ENCODE measurements at places on chromosomes 2 and 18.

- no peak for DNase-seq
These were observed 233.5 kb upstream of the ATP5MC3 start for GRCh38 chr2:175414882-175415487.

GRCh38 chr2:67214585-67215185, 182.4 kb upstream of the ETAA1 start:
- DNase-seq = no peak

DNA sequence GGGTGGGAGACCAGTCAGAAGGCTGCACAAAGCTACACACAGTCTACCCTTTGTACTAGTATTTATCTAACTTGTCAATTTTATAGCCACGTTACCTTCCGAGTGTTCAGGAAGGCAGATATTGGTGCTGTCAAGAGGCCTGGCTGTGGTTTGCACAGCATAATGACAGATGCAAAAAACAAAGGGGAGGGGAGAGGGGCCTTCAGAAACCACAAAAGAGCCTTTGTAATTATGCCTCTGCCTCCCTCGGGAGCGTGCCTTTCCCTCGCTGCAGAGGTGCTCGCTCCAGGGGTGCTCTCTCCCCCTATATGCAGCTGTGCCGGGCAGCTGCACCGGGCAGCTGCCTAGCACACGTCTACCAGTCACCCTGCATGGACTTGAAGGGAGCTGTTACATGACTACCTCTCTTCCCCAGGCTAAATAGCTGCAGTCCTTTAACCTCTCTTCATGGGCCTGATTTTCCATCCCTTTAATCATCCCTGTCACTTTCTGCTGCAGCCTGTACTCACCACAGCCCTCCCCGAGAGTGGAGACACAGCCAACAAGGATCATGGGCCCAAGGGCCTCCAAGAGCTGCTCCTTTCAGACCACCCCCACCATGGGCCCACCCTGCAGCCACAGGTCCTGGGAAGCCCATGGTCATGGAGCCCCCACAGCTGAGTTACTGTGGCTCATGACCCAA, 168.4 kb upstream of the PKDCC start:
- DNase-seq = no peak

- DNase-seq = no peak
These were observed 79.4 kb upstream of the ARHGAP28 start for GRCh38 chr18:6650127-6650507.

- DNase-seq = no peak
These were observed 72.9 kb downstream of the ZBTB7C start for GRCh38 chr18:48336332-48336731.

- DNase-seq = no peak
These were observed 17.9 kb upstream of the CAVIN2 start for GRCh38 chr2:191864628-191865374.

GRCh38 chr2:187500585-187501359, 52.7 kb upstream of the CALCRL start:
- no peak for DNase-seq

DNA sequence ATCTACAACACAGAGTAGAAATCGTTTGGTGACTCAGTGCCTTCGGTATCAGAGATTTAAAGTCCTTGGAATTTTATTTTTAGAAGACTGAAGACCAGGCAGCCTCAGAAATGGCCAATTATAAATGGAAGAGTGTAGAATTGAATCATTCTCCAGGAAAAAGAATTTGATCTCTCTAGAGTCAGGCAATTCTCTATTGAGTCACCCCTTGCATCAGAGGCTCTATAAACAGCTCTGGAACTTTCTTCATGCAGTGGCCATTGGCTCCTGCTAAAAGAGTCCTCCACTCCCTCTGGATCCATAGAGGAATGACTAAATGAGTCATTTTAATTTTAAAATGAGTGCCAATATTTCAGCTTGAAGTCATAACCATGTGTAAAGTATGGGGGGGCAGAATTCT, 816.2 kb downstream of the TDRD15 start:
- no peak for DNase-seq

DNA sequence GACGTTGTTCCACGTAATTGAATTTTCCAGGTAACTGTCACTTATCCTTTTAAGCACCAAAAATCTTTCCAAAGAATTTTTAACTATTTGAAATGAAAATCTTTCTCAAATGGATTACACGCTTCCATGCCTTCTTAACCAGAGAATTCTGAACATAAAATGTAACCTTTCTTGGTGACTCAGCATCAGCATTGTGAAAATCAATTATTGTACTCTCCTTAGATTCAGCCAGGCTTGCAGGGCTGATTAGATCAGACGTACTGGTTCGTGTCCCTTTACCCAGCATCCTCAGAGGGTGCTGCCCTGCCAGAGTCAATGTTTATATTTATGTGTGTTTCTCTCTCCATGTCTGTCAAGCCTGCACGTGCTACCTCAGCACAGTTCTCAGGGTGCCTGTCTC, 623.9 kb downstream of the CNTNAP5 start:
- DNase-seq = no peak

GRCh38 chr2:218149098-218149497, 17.7 kb downstream of the CXCR1 start:
- DNase-seq = no peak

DNA sequence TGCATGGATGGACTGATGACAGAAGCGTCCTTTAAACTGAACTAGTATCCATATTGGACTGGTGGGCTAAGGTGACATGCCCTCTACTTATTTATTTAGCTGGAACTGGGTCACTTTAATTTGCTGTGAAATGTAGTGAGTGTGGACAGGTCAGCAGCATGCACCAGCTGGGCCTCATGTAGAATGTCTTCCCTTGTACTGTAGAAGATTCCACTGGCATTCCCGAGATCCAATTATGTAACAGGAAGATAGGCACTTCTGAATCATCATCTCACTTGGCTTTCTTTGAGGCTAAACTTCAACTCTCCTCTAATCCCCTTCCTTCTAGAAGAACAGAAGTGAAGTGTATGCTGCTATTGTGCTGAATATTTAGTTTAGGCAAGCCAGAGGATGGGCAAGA, 296.2 kb downstream of the SLC8A1 start:
- DNase-seq = no peak

DNA sequence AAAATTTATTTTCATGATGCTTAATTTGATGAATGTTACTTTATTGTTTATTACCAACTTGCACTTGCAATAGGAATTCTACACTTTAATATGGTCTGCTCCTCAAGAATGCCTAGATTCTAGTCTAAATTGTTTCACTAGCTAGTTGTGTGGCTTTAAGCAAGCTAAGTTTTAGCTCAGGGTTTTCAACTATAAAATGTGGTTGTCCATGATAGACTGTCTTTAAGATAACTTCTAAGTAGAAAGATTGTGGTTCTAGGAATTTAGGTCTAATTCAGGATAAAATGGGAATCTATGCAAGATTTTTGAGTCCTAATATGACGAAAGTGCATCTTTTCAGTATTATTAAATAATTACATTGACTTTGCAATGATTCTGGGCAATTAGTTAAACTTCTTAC, 294.0 kb downstream of the PLCL1 start:
- no peak for DNase-seq

DNA sequence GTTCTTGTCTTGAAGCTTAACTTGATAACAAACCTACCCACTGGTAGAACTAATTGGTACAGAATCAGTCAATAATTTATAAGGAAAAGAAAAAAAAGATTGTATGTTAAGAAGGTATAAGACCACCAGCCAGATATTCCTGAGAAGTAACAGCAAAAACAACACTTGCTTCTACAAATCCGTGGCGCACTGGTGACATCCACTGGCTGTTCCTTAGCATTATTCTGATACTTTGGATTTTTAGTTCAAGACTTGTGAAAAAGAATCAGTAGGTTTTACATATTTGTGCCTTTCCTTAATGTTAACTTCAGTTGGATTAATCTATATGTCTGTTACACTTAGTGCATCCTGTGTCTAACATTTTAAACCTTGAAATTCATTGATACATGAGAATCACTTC, 141.8 kb downstream of the GRB14 start:
- no peak for DNase-seq

Data from stimulated activated CD8-positive, alpha-beta memory T cell treated with anti-CD3 and anti-CD28 coated beads, Interleukin-7, amount 100 ng/mL, for 1 hour (primary cell).